ENCODE measurements at places on chromosomes 7 and 10. TPM values are rescaled to one million over a fixed set of nuclear protein-coding genes. Genes with fewer than 3 reads are reported as not detected.

MRC1 gene
- 5.5 TPM for total RNA-seq

SPDYE16 gene
- 0.27 TPM for total RNA-seq

GRCh38 chr7:117755136-117755535 is 118.1 kb downstream of the CTTNBP2 start:
- no peak for DNase-seq

DNA sequence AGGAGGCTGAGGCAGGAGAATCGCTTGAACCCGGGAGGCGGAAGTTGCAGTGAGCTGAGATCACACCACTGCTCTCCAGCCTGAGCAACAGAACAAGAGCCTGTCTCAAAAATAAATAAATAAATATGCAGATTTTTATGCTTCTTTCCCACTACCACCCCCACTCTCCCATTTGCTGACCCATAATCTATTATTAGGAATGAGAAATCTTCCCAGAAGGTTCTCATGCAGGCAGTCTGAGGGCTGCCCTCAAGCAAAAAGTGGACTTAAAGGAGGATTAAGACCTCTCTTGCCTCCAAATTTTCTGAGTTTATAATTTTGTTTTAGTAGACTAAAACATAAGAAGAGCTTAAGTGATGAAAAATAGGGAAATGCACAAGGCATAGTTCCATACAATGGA is 85.2 kb upstream of the TOMM7 start:
- DNase-seq: no peak

NAT16 gene
- 2.1 TPM for total RNA-seq

- no peak for DNase-seq
These were observed 76.0 kb downstream of the CARD11 start for GRCh38 chr7:2967705-2968104.

GRCh38 chr10:72981882-72982529 is 27.4 kb upstream of the PLA2G12B start:
- DNase-seq: no peak

ITPRID1 gene
- 0.27 TPM for total RNA-seq

DNA sequence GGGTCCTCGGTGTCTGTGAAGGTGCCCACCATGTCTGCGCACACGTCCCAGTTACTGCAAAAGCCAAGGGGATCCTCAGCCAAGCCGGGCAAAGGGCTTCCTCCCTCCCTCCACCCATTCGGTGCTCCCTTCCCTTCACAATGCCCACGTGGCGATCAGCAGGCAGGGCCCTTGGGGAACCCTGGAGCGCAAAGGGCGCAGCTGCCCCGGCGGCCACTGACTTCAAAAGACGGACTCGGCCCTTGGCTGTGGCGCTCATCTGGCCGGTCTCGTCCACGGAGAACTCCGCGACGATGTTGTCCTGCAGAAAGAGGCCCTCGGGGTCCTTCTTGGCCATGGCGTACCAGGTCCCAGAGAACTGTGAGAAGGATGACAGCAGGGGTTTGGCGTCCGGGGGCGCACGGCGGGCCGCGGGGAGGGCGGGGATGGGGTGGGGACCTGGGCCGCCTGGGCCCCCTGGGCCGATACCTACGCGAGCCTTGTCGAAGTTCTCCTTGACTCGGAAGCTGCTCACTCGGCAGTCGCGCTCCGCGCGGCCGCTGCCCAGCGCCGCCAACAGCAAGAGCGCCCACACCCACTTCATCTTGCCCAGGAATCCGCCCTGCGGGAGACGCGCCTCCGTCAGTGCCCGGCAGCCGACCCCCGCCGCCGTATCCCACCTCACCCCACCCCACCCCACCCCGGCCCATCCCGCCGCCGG is 439 bp downstream of the RBP4 start:
- no peak for DNase-seq

ZDHHC4 gene
- 39.4 TPM for total RNA-seq

DNA sequence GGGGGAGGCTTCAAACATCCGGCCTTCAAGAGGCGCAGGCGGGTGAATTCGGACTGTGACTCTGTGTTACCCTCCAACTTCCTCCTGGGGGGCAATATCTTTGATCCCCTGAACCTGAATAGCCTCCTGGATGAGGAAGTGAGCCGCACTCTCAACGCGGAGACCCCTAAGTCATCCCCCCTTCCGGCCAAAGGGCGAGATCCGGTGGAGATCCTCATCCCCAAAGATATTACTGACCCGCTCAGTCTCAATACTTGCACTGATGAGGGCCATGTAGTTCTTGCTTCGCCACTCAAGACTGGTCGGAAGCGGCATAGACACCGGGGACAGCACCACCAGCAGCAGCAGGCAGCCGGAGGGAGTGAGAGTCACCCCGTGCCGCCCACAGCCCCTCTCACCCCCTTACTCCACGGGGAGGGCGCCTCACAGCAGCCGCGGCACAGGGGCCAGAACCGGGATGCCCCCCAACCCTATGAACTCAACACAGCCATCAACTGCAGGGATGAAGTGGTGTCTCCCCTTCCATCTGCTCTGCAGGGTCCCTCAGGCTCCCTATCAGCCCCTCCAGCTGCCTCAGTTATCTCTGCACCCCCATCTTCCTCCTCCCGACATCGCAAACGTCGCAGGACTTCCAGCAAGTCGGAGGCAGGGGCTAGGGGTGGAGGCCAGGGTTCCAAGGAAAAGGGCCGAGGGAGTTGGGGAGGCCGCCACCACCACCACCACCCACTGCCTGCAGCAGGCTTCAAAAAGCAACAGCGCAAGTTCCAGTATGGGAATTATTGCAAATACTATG is 1.1 kb downstream of the MEPCE start:
- no peak for DNase-seq

TET1 gene
- 41.6 TPM for total RNA-seq

- no peak for DNase-seq
These were observed 25.3 kb upstream of the C10orf53 start for GRCh38 chr10:49654036-49654693.

DNA sequence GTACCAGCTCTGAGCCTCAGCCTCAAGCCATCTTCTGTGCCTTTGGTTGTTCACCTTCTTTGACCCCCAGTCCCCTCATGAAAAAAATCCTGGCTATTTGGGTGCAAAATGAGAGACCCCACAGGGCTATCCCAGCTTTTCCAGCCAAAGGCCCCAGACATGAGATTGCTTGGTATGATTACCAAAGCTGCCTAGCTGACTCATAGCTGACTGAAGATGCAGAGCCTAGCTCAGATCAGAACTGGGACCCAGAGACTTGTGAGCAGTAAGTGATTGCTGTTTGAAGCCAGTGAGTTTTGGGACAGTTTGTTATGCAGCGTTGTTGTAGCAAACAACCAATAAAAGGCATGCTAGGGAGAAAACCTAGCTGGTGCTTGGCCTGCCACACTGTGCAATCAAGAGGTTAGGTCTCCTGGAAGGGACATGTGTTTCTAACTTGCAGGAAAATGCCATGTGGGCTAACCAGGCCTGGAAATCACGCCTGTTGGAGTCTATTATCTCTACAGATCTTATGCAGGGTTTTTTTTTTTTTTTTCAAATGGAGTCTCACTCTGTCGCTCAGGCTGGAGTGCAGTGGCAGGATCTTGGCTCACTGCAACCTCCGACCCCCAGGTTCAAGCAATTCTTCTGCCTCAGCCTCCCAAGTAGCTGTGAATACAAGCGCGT is 48.0 kb upstream of the DAGLB start:
- DNase-seq: no peak
